ENCODE measurements at places on chromosomes 12 and 14.

- no peak for DNase-seq
These were observed 542 bp downstream of the PXN start for GRCh38 chr12:120264904-120265472.

DNA sequence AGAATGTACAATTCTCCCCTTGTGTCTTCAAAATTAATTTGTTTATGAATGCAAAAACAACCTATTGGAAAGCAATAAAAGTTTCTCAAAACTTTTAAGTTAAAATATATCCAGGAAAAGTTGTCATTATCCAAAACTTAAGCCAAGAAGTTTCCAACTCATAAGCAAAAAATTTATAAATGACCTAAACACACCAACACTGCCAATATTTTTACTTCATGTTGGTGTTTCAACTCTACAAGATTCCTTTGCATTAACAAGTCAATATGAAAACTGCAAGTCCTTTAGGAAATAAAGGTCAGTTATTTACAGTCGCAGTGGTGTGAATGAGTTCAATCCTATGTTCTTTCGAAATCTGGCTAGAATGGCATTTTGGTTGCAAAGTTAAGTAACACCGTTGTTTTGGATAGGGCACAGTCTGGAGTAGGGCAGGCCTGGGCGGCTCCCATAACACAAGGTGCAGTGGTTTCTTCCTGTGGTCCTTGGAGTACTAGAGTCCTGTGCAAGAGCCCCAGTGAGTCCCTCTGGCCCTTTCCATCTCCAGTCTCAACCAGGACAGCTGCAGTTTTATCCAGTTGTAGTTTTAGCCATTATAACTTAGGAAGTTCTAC, 151.4 kb downstream of the MED13L start:
- DNase-seq = no peak

DNA sequence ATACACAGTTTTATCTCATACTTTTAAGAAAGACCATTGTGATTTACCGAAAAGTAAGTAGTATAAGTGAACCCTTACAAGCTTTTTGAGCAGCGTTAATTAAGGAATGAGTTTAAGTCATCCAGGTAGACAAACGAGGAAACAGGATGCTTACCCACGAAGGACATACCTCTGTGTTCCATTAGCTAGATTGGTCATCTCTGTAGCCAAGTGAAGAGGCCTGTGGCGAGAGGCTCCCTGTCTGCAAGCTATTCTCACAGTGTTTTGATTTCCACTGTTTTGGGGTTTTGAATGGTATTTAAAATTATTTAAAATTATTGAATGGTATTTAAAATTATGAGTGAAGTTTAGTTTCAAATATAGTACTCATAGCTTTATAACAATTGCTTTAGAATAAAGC, 342.1 kb upstream of the RGS6 start:
- no peak for DNase-seq

DNA sequence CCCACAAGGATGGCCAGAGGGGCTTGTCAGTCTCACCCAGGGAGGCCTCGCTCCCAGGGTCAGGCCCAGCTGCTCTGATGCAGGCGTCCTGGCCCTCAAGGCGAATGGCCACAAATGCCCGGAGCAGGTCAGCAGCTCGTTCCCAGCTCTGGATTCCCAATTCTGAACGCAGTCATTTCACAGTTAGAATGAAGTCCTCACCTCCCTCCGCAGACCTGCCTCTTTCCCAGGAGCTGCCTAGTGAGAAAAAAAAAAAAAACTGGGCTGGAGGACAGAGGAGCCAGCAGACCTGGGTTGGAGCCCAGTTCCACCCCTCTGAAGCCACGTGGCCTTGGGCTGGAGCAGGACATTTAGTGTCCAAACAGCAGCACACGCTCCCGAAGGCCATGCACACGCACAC, 62.2 kb upstream of the DIO3 start:
- DNase-seq = no peak

GRCh38 chr14:50355692-50356091, 41.0 kb downstream of the CDKL1 start:
- DNase-seq = no peak

DNA sequence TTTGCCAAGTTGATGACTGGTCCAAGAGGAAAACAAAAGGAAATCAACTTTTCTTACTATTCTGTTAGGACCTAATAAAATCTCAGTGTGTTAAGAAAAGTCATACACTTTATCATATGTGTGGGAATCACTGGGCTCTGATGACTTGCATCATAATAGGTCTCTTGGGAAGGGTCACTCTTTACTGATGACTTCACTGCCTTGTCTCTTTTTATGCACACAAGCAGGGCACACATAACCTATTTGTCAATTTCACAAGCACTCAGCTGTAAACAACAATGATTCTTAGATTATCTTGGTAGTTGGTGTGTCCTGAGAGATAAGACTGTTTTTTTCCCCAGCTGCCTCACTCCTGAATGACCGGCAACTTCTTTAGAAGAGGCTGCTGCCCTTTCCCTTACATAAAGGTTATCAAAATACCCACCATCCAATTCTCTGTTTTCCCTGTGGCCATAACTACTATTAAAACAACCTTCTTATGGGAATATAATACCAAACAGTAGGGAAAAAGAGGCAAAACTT, 50.9 kb upstream of the INSM2 start:
- DNase-seq = no peak

DNA sequence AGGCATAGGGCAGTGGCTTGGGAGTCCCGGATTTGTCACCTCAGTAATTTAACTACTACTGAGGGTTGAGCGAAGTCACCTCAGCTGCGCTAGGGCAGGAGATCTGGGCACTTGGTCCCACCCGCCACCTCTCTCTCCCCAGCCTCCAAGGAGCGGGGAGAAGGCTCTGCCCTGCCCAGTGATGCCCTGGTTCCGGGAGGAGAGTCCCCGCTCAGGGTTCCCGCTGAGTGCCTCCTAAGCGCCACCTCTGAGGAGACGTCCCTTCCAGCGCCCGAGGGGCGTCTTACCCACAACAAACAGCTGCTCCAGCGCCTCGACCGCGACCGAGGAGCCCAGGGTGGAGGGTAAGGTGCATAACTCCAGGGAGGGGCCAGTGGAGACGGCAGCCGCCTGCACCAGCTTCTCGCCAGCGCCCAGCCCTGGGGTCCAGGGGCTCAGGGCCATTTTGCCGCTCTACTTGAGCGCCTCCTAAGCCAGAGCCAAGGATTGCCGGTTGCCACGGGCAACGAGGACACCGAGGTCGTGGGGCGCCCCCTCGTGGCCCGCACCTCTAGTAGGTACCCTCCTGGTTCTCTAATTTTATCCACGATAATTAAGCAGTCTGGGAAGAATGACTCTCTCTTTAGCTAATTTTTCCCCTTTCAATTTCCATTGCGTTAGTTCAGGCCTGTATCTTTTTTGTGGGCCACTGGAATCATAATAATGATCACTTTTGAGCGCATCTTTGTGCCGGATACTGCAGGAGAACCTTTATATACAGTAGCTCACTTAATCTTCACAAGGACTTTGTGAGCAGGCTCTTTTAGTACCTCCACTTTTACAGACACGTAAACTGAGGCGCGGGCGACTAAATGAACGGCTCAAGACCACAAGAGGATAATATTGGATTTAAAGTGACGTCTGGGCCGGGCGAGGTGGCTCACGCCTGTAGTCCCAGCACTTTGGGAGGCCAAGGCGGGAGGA, at the start of gene CCDC175:
Gene CCDC175, minus strand, starts transcription at position 481 of the 963 bp plus-strand sequence. Its CDS starts 37 bp downstream, at position 444.
- DNase-seq = peak; percentile 81

GRCh38 chr14:71206766-71207371, 299.6 kb downstream of the PCNX1 start:
- no peak for DNase-seq

DNA sequence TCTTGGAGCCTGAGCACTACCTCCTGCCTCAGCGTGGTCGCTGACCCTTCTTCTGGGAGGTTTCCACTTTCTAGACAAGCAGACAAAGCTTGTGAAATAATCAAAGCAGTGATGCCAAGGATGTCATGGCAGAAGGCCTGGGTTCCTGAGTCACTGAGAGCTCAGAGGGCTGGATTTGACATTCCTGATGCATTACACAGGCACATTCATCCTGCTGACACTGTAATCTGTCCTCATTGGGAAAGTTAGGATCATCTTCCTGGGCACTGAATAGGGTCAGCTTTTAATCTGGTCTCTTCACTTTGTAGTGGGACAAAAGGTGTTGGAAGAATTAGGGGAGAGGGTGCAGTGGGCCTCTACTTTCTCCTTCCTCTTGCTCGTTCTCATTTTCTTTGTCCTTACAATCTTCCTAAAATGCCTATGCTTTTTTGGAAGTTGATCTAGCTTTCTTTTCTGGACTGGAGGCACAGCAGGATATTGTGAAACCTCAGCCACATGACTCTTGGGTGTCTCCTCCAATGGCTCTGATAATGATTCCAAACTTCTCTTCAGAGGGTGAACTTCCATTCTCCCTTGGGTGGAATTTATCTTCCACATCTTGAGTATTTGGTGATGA, 29.6 kb downstream of the EEA1 start:
- no peak for DNase-seq

- no peak for DNase-seq
These were observed 629 bp downstream of the FBRSL1 start for GRCh38 chr12:132490422-132491137.

GRCh38 chr14:94665121-94665520, 52.9 kb downstream of the SERPINA3 start:
- no peak for DNase-seq

DNA sequence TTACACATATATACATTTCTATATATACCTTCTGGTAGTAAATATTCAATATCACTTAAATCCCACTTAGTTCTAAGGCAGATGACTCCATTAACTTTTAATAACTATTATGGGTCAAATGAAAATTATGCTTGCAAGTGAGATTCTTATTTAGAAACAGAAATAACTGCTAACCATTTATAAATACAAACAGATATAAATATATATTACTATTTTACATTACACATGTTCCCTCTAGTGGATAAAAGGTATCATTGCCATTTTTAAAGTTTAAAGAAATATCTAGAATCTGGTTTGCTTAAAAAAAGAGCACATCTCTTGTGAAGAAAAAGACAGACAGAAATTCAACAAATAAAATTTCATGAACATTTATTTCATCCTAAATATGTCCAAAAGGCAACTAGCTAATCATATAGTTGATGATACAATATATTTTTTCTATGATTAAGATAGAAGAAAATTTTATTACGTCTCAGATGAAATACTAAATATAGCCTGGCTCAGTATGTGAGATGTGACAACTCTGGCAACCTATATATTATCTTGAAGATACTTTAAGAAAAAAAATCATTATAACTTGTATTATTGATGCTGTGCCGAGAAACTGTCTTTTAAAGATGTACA, 11.7 kb upstream of the RAD51AP1 start:
- DNase-seq = no peak

GRCh38 chr12:54038871-54039414, 6.1 kb downstream of the HOXC5 start:
- no peak for DNase-seq

DNA sequence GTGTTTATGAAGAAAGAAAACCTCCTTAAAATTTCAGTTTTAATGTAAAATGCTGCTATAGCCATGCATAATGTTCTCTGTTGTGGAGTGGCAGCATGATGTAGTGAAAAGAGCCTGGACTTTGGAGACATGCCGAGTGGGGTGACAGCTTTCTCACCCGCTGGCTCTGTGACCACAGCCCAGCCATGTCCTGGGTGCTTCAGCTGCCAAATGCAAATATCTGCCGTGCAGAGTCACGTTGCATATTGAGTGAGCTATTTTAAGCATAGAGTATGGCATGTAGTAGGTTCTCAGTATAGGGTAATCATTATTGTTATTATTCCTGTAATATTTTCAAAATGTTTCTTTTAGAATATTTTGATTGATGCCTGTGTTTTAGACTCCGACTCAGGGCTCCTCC, 15.5 kb upstream of the TCTN2 start:
- no peak for DNase-seq

DNA sequence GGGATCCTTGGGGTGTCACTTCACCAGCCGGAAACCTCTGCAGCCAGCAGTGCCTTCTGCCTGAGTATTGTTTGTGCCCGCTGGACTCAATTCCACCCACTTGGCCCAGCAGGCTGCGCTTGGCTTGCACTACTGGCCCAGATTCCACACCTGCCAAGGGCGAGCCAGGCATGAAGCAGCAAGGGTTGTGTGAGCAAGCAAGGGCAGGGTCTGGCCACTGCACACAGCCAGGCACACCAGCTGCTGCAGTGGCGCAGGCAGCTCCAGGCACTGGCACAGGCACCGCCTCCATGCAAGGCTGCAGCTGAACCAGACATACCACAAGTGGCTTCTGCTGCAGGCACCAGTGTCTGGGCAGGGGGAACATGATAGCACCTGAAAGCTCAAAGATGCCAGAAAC, 99.5 kb downstream of the NUAK1 start:
- DNase-seq = no peak

GRCh38 chr14:77181603-77182437, at the start of gene TMEM63C:
Gene TMEM63C (plus strand): TSS chr14:77181798. CDS start chr14:77218814, 37,016 bp downstream.
- peak; percentile 55 for DNase-seq

DNA sequence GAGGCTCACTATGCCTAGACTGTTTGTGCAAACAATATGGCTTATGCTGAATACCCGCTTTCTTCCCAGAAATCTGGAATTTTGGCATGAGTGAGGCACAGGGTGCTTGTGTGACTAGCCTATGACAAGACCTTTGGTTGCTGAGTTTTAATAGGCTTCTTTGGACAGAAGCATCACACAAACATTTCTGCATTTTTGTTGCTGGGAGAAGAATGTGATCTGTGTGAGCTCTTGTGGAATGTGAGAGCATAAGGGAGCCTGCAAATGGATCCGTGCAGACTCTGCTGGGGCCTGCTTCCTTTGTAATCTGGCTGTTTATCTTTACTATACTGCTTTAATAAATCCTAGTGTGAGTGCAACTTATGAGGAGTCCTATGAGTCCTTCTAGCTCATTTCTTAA, 83.0 kb upstream of the ZDHHC17 start:
- DNase-seq = no peak
